Stomach (tissue), 19 donors: ENCODE measurements at places on chromosomes 1 and 21. TPM values are rescaled to one million over a fixed set of nuclear protein-coding genes. Genes with fewer than 3 reads are reported as not detected.

Gene MYOG
- total RNA-seq = not detected

DNA sequence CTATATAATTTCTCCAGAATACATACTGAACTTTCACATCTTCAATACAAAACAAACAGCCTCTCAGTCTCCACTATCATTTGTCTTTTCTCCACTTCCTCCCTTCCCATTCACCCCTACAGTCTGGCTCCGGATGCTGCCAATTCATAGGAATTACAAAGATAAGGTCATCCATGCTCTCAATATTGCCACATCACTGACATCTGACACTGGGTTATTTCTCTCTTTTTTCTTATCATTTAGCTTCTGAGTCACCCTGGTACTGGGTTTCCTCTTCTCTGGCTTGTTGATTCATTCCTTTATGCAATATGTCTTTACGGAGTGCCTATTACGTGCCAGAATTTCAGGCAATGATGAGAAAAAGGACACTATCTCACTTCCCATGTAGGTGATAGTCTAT, 3.1 kb upstream of the SH3BP5L start:
- no peak for DNase-seq

Gene KIF26B
- total RNA-seq = not detected

- no peak for DNase-seq
Observed at GRCh38 chr1:24426744-24427544, 11.3 kb downstream of the NIPAL3 start.

- no peak for DNase-seq
Observed at GRCh38 chr1:178746345-178746744, 21.3 kb downstream of the RALGPS2 start.

Gene HCRTR1
- total RNA-seq = not detected

GRCh38 chr1:234244482-234244881, 128.8 kb upstream of the COA6 start:
- DNase-seq = no peak

DNA sequence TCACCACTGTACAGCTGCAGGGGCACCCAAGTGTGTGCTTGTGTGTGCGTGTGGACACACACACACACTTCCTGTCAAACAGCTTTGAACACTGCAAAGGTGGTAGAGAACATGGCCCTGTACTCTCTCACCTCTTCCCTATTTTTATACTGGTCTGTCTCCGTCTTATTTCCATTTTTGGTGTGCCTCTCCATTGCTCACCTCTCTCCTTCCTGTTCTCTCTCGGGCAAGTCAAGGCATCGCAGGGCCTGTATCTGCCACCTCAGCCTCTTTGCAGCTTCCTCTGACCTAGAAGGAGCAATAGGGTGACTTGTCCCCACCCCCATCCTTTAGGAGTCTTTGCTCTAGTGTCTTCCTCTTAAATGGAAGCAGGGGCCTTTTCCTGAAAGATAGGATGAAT, 2.2 kb downstream of the SMCP start:
- no peak for DNase-seq

Gene SPRR2F
- total RNA-seq = not detected

Gene RGS4
- not detected for total RNA-seq

- no peak for DNase-seq
Observed at GRCh38 chr1:9069326-9070100, at the start of gene SLC2A5. SLC2A5 (minus strand) TSS chr1:9069635; CDS start chr1:9069536, 99 bp downstream.

GRCh38 chr1:55060133-55060999, 21.0 kb downstream of the PCSK9 start:
- DNase-seq = no peak

DNA sequence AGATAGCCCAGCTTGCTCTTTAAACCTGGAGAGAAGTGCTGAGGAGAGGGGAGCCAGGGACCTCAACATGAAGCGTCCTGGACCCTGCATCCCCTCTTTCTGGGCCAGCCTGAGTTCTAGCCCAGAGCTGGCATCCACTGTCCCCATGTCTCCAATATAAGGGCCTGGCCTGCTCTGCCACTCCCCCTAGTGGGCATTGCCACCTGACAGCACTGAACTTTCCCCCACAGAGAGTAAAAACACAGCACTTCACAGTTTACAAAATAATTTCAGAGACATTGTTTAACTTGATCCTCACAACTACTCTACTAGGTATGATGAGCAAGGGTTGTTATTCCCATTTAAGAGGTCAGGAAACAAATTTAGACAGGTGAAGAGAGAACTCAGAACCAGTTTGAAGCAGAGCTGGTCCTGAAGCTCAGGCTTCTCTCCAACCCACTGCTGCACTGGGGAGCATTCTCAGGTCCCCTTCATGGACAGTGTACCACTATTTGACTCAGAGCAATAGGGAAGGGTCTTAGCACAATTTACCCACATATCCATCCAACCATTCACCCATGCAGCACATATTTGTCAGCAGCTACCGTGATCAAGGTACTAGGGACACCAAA, 151.2 kb downstream of the DMRTA2 start:
- peak; percentile 29 for DNase-seq

- DNase-seq = no peak
Observed at GRCh38 chr1:226589008-226589733, 40.6 kb downstream of the STUM start.

- no peak for DNase-seq
Observed at GRCh38 chr1:173447224-173447623, 29.9 kb upstream of the PRDX6 start.

DNA sequence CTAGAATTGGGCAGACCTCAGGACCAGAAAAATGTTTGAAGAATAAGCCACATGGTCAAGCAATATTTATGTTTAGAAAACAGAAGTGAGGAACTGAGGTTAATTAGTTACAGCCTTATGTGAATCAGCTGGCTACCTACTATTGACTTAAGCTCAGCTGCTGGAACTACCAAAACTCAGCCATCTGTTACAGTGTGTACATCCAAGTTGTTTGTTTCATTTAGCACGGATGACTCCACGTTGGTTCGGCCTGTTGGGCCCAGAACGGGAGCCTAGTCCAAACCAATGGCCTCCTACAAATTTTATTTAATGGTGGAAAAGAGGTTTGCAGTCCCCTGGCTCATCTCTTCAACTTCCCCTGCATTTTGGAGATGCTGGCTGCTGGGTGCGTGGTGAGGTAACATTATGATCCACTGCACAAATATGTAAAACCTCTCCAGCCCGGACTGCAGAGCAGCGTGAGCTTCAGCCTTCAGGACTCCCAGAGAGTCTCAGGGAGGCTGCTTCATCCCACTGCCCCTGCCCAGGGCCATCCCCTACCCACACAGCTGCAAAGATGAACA, 143.4 kb downstream of the ZZZ3 start:
- DNase-seq = peak; percentile 58

- no peak for DNase-seq
Observed at GRCh38 chr1:235913311-235913710, 46.6 kb upstream of the LYST start.

DNA sequence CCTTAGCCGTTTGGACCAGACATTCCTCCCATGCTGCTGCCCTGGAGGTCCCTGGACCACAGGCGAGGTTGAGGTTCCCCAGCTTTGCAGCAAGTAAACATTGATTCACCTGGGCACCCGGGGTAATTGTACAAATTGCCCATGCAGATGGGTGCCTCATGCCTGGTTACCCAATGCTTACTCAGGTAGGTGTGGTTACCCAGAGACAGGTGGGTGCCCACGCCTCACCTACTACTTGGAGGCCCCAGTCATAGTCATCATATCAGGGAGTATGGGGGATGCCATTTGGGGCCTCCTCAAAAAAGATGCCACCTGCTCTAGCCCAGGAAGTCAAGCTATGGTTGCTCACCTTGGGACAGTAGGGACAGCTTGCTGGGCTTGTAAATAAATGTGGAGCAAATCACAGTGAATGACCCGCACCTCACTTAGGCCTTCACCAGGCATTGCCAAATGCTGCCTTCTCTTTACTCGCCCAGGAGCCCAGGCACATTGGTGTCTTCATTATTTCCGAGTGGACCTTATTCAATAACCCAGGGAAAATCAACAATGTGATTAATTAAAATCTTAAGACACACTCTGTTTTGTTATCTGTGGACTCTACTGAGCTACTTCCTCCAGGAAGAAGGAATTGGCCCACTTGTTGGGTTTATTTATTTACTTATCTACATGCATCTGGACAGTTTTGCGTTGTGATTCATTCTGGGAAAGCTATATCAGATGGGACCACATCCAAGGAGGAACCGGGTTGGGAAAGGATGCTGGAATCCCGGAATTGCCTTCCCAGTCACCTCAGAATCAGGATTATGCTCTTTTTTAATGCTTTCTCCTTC, 35.6 kb upstream of the GRHL3 start:
- no peak for DNase-seq

DNA sequence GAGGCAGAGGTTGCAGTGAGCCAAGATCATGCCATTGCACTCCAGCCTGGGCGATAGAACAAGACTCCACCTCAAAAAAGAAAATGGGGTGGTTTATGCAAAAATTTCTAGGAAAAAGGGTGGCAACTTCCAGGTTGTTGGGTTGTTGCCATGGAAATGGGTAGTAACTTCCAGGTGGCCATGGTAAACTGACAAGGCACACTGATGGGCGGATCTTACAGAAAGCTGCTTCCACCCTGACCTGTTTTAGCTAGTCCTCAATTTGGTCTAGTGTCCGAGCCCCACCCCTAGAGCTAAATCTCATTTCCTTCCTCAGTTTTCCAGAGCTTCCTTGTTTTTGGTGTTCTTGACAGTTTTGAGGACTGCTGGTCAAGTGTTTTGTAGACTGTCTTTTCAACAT, 13.6 kb downstream of the KLHDC7A start:
- DNase-seq = no peak

Gene SPATA46
- total RNA-seq = not detected

DNA sequence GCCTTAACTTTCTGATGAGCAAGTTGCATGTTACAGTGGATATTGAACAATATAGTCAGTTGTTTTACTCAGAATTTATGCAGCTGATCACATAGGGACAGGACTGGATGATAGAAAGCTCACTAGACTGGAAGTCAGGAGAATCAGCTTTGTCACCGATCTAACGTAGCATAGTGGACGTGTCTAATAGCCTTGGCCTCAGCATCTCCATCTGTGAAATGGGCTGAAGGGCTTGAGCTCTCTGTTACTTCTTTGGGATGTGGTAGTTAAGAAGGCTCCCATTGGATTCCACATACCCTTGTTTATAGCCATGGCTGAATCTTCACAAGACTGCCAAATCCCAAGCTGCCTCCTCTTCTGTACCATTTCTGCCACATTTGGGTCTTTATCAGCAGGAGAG, 190.6 kb downstream of the GRIK1 start:
- no peak for DNase-seq

DNA sequence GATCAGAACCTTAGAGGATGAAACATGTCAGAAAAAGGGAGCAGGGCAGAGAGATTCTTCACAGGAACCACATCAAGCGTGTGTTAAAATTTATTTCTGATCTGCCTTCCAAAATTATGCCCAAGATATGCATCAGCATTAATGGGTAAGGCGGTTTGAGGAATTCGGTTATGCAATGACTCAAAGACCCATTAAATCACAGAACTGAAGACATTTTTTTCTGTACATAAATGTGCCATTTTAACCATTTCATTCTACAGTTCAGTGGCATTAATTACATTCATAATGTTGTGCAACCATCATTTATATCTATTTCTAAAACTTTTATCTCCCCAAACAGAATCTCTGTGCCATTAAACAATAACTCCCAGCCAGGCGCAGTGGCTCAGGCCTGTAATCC, 43.4 kb downstream of the CNST start:
- DNase-seq = no peak

Gene HCN3
- 1.2 TPM for total RNA-seq

Gene OR2W3
- not detected for total RNA-seq
